Suppressor macrophage (primary cell): ENCODE measurements at places on chromosomes 2 and 18.

- no peak for DNase-seq
Observed at GRCh38 chr2:33344230-33344629, 132.2 kb upstream of the RASGRP3 start.

- DNase-seq = no peak
Observed at GRCh38 chr2:114714313-114714712, 271.9 kb downstream of the DPP10 start.

- no peak for DNase-seq
Observed at GRCh38 chr2:18154812-18155211, 276.3 kb downstream of the KCNS3 start.

DNA sequence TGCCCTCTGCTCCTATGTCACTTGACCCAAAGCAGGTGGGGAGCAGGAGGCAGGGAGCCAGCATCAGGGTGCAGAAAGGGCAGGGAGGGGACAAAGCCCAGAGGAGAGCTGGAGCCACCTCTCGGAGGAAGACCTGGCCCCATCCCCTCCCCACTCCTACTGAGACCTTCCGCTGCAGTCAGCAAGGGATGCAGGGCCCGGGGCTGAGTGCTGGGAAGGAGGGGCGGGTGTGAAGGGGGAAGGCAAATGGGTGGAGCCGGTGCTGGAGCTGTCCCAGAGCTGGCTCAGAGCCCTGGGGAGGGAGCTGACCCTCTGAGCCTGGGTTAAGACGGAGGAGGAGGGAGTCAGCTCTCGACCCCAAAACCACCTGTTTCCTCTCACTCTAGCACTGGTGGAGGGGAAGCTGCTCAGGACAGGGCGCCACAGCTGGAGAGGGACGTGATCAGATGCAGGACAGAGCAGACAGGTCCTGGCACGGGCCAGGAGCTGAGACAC, 33.8 kb downstream of the HS1BP3 start:
- no peak for DNase-seq

DNA sequence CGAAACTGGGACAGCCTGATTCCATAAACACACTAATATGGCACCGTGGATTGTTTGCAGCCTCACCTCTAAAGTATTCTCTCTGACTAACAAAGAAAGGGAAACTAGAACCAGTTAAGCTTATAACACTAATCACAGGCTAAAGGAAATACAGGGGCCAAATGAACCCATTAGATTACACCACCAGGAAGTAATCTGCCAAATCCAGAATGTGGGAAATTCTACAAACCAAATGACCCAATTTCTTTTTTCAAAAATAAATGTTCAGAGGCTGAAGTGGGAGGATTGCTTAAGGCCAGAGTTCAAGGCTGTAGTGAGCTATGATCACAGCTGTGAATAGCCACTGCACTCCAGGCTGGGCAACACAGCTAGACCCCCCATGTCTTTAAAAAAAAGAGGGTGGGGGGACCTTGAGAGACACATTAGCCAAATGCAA, 1.5 kb upstream of the MPPE1 start:
- peak; percentile 73 for DNase-seq

DNA sequence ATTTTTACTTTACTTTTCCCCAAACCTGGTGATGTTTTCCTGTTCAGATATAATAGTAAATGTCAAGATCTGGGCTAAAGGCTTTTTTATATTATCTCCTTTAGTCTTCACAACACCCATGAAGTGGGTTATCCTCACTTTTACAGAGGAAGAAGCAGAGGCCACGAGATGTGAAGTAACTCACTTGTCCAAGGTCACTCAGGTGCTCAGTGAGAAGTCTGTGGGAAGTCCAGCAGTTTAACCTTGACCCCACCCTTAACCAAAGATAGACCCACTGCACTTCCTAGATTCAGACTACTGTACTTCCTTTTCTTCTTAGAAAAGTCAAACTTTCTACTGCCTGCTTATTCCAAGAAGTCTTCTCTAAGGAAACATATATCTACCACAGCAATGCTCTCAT, 56.3 kb upstream of the STAT1 start:
- no peak for DNase-seq

GRCh38 chr18:48826271-48826670, 124.5 kb downstream of the SMAD7 start:
- DNase-seq = no peak

DNA sequence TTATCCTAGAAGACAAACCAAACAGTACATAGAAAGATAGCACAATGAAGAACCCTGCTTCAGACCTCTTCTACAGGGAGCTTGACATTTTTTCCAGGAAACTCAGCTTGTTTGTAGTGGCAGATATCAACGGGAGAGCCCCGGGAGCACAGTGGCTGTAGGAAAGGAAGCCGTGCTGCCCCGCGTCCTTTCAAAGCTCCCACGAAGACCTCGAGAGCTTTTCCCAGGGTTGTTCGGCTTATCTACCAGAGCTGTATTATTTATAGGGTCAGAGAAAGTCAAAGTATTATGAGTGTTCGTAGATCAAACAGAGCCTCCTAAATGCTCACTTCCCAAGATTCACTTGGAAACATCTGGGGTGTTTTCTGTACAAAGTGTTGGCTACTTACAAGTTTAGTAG, 167.1 kb upstream of the COPS8 start:
- no peak for DNase-seq

- peak; percentile 51 for DNase-seq
Observed at GRCh38 chr18:32920796-32921787, 148.3 kb upstream of the KLHL14 start.

GRCh38 chr2:237943395-237944094, 23.3 kb upstream of the UBE2F start:
- DNase-seq = no peak

- no peak for DNase-seq
Observed at GRCh38 chr18:32867330-32867729, 94.5 kb upstream of the KLHL14 start.

- no peak for DNase-seq
Observed at GRCh38 chr2:125746321-125747164, 909.4 kb upstream of the GYPC start.

- no peak for DNase-seq
Observed at GRCh38 chr18:44179693-44180092, 501.0 kb upstream of the SETBP1 start.

DNA sequence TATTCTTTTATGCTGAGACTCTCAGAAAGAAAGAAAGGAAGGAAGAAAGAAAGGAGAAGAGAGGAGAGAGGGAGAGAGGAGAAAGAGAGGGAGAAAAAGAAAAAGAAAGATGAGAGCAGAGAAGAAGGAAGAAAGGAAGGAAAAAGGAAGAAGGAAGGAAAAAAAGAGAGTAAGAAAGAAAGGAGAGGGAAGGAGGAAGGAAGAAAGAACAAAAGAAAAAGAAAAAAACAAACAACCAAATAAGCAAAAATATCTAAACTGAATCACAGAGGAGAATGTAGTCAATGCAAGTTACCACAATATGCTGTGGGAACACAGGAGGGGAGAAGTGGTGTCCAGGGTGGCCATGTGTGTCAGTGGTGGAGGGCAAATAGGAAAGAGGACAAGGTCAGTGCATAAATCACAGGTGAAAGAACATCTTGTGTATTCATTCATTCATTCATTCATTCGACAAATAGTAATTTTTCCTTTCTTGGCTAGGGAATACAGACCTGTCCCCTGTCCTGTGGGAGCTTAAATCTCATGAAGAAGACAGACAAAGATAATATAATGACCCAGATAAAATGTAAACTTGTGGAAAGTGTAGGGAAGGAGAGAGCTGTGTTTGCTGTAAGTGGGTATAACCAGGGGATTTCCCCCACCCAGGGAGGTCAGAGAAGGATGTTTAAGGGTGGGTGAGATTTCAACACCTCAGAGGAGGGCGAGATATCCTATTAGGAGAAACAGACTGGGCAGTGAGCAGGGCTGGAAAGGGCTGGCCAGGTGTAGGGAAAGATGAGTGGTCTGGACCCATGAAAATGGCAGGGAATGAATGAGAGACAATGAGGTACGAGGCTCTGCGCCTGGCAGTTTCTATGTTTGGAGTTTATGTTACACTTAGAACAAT, 50.7 kb downstream of the IL1R2 start:
- DNase-seq = no peak

DNA sequence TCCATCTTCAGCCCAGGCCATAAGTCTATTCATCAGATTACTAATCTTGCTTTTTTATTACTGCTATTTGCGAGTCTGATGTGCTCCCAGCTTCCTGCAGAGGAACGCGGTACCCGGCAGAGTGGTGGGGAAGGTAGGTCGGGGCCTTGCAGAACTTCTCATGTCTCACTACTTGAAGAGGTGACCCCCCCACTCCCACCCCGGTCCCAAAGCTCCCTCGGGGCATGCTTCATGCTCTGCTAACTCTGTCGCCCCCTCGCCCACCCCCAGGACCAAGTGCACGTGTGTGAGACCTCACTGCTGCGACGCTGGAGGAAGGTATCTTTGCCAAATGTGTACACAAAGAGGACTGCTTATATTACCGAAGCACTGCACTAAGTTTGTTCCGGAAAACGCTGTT, 129.4 kb upstream of the RAB12 start:
- DNase-seq = no peak

GRCh38 chr2:40260437-40260836, 191.5 kb downstream of the SLC8A1 start:
- peak; percentile 16 for DNase-seq

- DNase-seq = peak; percentile 80
Observed at GRCh38 chr2:185738679-185739472, at the start of gene FSIP2. Gene FSIP2, plus strand, starts transcription at chr2:185738804. Its CDS starts 91 bp downstream, at chr2:185738895.

DNA sequence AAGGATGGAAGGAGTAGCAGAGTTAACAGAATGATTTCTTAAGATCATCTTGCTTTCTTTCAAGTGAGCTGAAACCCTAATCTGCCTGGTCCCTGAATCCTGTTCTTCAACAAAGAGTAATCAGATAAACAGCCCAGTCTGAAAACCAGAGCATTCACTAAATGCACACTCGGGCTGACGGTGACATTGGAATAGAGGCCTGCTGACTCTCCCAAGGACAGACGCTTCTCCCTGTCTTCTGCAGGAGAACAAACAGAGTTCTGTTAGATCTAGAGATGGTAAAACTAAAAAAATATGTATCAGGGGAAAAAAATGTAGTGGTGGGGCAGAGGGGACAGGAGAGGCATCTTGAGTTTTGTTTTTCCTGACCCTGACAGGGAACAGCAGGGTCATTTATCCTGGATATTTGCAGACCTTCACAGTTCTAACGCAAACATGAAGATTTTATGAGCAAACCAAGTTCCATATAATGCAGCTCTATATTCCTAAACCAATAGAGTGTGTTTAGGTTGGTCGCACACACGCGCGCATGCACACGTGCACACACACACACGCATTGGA, 7.3 kb downstream of the MATN3 start:
- no peak for DNase-seq

DNA sequence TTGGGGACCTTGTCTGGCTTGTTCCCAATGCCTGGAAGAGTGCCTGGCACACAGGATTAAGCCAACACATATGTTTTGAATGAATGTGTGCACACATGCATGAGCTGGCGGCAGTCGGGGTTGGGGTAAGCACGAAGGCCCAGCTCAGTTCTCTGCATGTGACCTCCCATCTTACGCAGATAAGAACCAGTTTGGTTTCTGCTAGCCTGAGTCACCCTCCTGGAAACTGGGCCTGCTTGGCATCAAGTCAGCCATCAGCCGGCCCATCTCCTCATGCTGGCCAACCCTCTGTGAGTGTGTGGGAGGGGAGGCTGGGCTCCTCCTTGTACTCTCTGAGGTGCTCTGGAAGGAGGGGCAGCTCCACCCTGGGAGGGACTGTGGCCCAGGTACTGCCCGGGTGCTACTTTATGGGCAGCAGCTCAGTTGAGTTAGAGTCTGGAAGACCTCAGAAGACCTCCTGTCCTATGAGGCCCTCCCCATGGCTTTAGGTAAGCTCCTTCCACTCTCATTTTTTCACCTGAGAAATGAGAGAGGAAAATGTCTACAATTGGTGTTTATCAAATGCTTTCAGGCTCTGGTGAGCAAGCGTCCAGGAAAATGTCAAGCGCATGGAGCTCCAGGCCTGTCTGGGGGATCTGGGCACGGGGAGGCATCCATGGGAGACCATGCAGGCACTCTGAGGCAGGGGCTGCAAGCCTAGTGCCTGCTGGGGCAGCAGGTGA, 9.7 kb upstream of the IL1RN start:
- DNase-seq = peak; percentile 11

DNA sequence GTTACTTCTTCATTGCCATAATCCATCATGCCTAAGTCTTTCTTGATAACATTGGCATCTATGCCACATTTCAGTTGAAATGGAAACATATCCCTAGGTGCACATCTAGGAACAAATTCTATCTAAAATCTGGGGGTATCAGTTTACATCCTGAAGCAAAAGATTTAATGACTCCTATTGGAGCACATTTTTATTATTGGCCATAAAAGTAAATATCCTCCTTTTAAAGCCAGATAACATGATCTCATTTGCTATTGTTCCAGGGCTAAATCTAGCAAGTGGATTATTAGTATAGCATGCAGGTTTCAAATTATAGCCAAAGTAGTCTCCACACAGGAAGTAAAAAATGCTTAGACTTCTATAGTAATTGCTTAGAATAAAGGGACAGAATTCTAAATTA, 193.2 kb downstream of the CDH2 start:
- DNase-seq = no peak

- DNase-seq = no peak
Observed at GRCh38 chr2:203841654-203842053, 25.9 kb upstream of the CTLA4 start.

- DNase-seq = peak; percentile 51
Observed at GRCh38 chr18:37476182-37476581, 89.4 kb downstream of the CELF4 start.

- DNase-seq = no peak
Observed at GRCh38 chr2:57882895-57883515, 163.6 kb upstream of the VRK2 start.

DNA sequence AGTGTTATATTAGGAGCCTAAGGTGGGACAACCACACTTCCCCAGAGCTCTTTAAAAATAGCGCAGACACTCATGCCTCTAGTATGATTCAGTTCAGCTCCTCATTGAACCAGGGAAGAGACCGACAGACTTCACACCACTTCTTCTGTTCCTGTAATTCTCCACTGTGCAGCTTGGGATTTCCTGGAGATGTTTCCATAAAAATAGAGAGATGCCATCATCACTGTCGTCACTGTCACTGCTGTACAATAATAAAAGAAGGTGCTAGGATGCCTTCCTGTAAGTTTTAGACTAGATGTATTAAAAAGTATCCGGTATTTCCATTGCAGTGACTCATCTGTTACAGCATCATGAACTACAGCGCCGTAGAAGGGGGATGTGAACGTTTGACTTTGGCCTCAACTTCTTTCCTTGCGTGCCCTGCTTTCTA, 110.9 kb downstream of the FAM210A start:
- peak; percentile 74 for DNase-seq
